Thyroid gland (tissue), 4 donors: ENCODE measurements at places on chromosomes 1 and 21. TPM values are rescaled to one million over a fixed set of nuclear protein-coding genes. Genes with fewer than 3 reads are reported as not detected.

MPL gene
- not detected for total RNA-seq

SLC1A7 gene
- total RNA-seq: 0.20 TPM

- no peak for DNase-seq
Measured at GRCh38 chr1:5936126-5936525, 56.1 kb downstream of the NPHP4 start.

- peak; percentile 57 for DNase-seq
Measured at GRCh38 chr1:19232524-19232846, 18.8 kb downstream of the EMC1 start.

GRCh38 chr21:36155603-36156338 lies 853 bp upstream of the DOP1B start:
- peak; percentile 86 for DNase-seq

DNA sequence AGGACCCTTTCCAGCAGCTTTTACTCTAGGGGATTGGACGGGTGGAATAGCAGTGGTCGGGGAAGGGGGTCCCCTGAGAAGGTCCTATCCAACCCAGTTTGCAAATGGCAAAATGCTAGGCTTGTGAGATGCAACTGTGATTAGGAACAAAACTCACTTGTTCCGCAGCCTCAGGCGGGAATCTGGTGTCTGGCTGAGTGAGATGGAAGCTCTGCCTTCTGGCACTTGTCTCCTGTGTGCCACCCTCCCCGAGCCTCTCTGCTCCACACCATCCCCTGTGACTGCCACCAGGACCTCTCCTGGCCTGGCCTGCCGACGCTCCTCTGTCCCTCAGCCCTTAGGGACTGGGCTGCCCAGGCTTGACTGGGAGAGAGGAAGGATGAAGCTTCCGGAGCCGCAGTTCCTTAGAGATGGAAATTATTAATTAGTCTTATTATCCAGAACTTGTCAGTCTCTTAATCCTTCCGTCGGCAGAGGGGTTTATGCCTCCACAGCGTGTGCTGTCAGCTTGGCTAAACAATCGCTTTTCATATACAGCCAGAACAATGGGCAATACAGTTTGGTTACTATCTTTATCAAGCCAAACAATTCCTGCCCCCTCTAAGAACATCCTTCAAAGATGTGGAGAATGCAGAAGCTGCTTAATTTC lies 292.8 kb upstream of the VAMP3 start:
- DNase-seq: no peak

- DNase-seq: no peak
Measured at GRCh38 chr1:32337855-32338636, 2.0 kb upstream of the MARCKSL1 start.

DNA sequence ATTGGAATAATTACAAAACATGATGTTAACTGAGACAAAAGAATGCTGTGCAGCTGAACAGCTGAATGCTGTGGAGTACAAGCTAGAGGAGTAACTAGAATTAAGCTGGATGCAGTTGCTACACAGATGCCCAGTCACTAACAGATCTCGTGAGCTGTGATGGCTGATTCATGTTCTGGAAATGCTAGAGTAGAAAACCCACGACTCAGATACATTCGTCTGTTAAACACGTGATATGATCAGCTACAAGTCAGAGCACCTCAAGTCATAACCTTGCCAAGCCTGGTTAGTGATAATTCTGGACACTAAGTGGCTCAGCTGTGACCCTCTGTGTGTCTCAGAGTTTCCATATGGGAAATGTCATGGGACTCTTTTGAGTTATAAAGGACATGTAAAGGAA lies 89.7 kb upstream of the ESRRG start:
- no peak for DNase-seq

LCE3E gene
- not detected for total RNA-seq

TOMM20 gene
- total RNA-seq: 117 TPM

PTAFR gene
- total RNA-seq: 2.0 TPM
